Mucosa of descending colon (tissue), 3 donors: ENCODE measurements at places on chromosomes 2 and 18. TPM values are rescaled to one million over a fixed set of nuclear protein-coding genes. Genes with fewer than 3 reads are reported as not detected.

GRCh38 chr18:10442551-10442971 is 11.9 kb upstream of the APCDD1 start:
- no peak for DNase-seq

C2orf78 gene
- not detected for total RNA-seq

ITGAV gene
- total RNA-seq, result 41.0 TPM

GRCh38 chr2:9775999-9776712 is 67.1 kb upstream of the TAF1B start:
- no peak for DNase-seq

GRCh38 chr2:182887753-182888415 is 21.4 kb upstream of the FRZB start:
- DNase-seq, result no peak

DNA sequence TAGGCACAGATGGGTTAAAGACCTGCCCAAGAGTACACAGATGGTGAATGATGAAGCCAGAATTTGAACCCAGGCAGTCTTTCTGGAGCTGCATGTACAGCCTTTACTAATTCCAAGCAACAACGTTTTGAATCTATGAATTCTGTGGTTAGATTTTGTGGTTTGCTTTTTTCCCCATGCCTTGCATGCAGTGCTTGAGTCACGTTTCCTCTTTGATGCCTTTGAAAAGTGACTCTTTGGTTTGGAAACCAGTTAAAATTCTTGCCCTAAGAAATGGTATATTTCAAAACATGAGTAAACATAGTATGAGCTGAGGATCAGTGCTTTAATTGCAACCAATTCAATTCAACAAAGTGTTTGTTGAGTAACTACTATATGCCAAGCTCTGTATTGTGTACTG is 48.2 kb upstream of the PPM1B start:
- no peak for DNase-seq

DNA sequence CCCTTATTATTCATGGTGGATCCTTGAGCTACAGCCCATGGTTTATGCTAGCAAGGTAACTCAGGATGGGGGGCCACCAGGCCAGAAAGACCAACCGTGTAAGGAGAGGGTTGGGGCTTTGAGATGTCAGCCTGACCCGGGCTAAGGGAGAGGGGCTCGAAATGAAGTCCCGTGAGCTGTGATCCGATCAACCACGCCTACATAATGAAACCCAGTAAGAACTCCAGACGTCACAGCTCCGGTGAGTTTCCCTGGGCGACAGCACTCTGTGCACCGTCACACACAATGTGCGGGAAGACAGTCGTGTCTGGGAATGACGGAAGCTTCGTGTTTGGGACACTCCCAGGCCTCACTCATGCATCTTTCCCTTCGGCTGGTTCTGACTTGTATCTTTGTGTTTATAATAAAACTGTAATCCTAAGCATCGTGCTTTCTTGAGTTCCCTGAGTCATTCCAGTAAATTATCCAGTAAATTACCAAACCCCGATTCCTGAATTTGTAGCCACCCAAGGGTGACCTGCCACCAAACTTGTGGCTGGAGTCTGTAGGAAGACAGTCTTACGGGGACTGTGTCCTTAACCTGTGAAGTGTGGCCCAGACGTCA is 44.2 kb downstream of the CYP27C1 start:
- no peak for DNase-seq

GRCh38 chr2:178870703-178871102 is 63.5 kb upstream of the TTN start:
- DNase-seq, result no peak

- DNase-seq, result no peak
Measured at GRCh38 chr2:167706800-167707199, 540.6 kb downstream of the STK39 start.
